ENCODE measurements at places on chromosomes 3 and 15. TPM values are rescaled to one million over a fixed set of nuclear protein-coding genes. Genes with fewer than 3 reads are reported as not detected.

- DNase-seq: no peak
These were observed 31.4 kb upstream of the ITPKA start for GRCh38 chr15:41462084-41462795.

- no peak for DNase-seq
These were observed 449.7 kb upstream of the ALCAM start for GRCh38 chr3:104916971-104917370.

GRCh38 chr15:77577366-77577950, 55.3 kb downstream of the LINGO1 start:
- no peak for DNase-seq

- DNase-seq: no peak
These were observed 2.7 kb downstream of the IGF1R start for GRCh38 chr15:98651036-98651481.

DNA sequence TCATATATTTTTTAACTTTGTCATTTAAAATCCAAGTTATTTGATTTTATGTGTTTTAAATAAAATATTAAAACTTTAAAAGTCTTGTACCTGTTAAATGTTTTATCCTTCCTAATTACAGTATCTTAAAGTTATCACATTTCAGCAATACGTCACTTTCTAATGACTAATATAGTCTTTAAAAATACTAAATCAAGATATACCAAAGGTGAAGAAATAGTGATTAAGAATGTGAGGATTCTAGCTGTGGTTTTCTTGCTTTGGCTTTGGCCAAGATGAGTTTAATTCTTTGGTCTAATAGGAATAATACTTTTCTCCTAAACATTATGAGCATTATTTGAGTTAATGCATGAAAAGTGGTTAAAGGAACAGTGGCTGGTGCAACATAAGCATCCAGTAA, 13.9 kb downstream of the SETD5 start:
- no peak for DNase-seq

DNA sequence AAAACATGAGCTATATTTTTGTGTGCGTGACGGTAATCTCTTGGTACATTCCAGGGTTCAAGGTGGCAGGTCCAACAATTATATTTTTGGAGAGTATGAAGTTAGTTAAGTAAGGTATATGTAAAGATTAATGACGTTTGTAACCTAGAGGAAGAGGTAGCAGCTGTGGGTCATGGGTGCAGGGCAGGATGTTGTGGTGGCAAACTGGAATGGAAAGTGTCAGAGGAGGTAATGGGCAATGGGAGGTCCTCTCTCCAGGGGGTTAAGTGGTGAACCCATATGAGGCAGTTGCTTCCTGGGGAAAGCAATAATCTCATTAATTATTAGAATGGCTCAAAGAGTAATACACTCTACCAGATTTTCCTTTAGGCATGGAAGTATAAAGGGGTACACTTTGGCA, 1.0 kb upstream of the CD200R1L start:
- no peak for DNase-seq

DNA sequence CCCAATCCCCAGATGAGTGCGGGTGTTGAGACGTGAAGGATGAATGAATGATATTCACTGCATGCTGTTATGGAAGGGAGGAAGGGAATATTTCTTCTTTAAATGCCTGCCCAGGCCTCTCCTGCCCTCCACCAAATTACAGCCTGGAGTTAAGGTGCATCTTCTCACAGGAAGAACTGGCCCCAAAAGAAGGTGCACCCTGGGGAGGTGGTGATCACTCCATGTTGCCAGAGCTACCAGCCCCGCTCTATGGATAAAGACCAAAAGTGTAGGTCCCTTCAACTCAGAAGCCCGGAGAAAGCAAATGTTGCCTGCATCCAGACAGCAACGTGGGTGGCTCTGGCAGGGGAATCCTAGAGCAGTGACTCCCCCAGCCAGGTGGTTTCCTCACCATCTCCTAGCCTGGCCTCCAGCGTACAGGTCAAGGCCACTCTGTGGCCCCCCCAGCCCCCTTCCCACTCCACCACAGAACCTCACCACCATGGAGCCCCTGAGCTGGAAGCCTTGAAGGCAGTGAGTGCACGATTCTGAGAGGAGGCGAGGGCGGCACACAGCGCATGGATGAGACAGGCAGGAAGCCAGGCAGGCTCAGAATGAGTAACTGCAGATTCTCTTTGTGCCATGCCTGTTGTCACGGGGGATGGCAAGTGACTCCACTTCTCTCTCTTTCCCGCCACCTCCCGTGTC, 3.5 kb upstream of the VIPR1 start:
- DNase-seq: no peak

DNA sequence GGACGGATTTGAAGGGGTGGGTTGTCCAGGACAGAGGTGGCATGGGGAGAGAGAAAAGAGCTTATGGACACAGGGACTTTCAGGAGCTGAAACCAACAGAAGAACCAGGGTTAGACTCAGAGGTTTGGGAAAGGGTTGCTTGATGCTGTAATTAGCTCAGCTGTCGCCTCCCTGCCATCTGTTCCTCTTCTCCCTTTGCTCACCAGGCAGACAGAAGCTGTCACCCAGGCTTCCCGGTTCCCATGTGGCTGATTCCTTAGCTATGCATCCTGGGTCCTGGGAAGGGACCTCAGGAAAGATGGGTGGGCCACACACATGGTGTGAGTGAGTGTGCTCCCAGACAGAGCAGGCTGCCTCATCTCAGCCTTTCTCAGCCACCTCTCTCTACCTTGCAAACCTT, 14.1 kb downstream of the PTPN23 start:
- no peak for DNase-seq

- no peak for DNase-seq
These were observed 29.2 kb downstream of the CPN2 start for GRCh38 chr3:194321693-194322640.

DNA sequence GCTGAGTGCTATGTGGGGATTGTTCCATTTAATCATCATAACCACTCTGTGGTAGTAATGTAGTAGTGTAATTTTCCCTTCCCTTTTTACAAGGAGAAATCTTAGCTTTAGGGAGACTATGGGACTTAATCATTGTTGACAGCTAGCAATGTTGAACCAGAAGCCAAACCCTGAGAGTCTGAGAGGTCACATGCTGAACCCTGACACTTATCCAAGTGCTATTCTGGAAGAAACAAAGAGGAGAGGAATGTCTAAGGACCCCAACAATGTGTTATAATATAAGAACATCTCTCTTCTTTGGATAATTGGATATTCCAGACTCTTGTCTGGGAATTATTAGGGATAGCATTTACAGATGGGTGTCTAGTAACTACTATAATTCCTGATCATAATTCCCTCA, 58.4 kb downstream of the GAP43 start:
- DNase-seq: no peak

ST8SIA2 gene
- total RNA-seq: 2.4 TPM

TMEM207 gene
- total RNA-seq: not detected

Measured in chondrocyte (in vitro differentiated cells).